ENCODE measurements at places on chromosomes 4 and X. TPM values are rescaled to one million over a fixed set of nuclear protein-coding genes. Genes with fewer than 3 reads are reported as not detected.

The CSN1S1 gene
- not detected for total RNA-seq

The EDA2R gene
- total RNA-seq, result 1.0 TPM

The CPEB2 gene
- total RNA-seq, result 26.2 TPM

The SYN1 gene
- 10.9 TPM for total RNA-seq

The LUZP4 gene
- not detected for total RNA-seq

The TASL gene
- 0.30 TPM for total RNA-seq

The GPC3 gene
- 6.7 TPM for total RNA-seq

DNA sequence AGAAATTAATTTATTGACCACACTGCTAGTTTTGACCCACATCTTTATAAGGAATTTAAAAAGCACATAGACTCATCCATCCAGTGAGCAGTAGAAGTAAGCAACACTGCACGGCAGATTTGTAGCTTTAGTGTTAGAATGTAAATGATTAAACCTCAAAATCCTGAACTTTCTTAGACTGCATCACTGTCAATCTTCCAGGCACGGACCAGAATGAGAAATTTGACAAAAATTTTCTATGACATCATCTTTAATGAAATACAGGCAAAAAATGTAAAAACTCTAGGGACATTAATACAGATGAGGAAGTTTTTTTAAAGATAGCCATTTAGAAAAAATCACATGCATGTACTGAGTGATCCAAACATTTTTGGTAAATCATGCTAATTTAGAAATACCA is 29.2 kb downstream of the NLGN4X start:
- DNase-seq, result no peak

DNA sequence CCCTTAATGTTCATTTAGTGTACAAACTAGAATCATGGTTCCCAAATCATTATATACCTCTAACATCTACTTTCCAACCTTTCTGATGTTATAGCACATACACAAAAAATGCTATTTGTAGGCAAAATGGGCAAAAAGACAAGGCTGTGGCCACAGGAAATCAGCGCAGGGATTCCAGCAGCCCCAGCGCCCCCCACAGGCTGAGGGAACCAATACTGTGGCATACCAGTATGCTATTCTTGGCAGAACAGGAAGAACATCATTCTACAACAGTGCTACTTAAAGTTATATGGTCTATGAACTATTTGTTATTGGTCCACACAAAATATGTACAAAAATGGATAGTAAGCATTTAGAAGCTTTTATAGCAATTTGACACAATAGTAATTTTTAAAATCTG is 25.3 kb downstream of the STEEP1 start:
- DNase-seq, result no peak

DNA sequence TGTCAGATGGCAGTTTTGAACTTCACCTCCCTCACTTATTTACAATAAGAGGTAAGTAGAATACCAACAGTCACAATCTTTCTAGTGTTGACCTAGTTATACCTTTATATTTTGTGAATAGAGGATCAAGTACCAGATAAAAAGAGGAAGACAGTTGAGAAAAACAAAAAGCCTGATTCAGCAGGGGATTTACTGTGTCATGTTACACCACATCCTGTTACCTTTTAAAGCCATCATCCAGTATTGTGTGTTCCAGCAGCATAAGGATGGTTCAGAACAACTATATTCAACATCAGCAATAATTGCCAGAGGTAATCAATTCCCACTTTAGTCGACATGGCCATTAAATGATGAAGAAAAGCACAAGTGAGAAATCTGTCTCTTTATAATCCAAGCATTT is 21.3 kb upstream of the CXCL6 start:
- no peak for DNase-seq

GRCh38 chrX:134798472-134798871 is 140.2 kb upstream of the PLAC1 start:
- DNase-seq, result no peak

DNA sequence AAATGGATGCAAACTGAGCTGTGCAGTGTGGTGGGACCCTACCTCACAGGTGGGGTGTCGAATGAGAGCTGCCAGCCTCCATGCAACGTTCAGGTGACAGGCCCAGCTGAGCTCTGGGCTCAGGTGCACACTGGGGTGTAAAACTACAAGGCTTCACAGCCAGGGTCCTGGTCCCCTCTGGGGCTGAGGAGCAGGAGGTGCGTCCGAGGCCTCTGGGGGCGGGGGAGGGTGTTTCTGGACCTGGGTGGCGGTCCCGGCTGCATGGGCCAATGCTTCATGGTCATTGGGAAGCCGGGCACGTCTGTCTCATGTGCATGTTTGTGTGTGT is 26.5 kb upstream of the SORCS2 start:
- DNase-seq, result no peak

- DNase-seq, result no peak
Measured at GRCh38 chrX:71285929-71286328, 2.5 kb downstream of the NONO start.

DNA sequence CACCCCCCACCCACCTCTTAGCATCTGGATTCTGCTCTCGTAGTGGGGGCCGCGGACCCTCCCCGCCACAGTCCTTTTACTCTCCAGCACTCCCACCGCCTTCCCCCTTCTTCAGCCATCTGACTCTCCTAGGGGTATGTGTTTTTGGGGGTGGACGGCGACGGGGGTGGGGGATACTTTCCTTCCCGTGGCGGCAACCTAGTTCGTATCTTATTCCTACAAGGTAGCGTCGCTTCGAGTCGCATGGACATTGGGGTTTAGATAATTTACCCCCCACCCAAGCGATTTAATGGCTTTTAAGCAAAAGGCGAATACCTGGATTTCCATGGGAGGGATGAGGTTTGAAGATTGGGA is 1.3 kb upstream of the BCORL1 start:
- DNase-seq, result no peak

DNA sequence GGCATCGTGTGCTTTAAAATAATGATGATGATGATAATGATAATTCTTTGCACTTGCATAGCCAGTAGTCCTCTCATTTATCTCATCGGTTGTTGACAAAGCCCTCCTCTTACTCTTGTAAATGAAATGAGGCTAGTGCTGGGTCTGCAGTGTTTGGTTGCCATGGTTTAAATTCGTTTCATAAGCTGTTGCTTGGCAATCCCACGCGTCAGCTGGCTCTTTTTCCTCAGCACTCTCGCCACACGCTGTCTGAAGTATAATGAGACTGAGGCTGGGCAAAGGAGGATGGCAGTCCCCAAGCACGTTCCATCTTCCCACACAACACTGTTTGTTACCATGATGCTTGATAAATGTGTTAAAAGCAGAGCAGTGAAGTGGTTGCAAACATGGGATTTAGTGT is 15.5 kb downstream of the PAGE4 start:
- DNase-seq, result no peak

DNA sequence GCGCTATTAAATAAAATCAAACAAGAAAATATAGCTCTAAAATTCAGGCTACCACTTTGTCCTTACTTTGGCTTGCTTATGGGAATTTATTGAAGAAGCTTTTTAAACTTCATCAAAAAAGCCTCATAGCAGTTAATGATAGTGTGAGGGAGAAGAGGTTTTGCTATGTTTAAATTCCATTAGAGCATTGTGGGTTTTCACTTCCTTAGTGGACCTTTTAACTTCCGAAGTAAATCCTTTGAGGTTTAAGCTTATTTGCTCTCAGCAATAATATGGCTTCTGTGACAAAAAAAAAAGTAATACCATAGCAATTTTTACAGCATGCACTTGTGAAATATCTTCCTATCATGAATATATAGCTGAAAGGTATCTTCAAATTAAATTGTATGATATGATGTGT is 120.2 kb upstream of the NDST4 start:
- DNase-seq, result no peak

GRCh38 chrX:39582091-39582490 is 515.7 kb downstream of the BCOR start:
- DNase-seq, result no peak
